ENCODE measurements at places on chromosomes 7 and 10.

DNA sequence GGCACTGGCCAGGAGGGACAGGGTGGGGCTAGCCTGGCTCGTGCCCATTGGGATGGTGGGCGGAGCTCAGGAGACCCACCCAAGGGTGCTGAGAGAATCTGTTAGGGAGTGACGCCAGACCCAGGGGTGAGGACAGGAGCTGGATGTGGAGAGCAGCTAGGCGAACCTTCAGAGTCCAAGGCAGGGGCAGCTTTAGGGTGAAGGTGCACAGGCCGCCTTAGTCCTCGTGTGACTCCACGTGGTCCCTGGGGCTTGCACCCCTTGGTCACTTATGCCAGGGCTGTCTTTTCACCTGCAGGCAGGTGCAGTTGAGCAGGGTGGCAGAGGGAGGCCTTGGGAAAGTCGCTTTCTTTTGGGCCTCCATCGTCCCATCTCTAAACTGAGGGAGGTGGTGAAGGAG lies 4.3 kb downstream of the RAMP3 start:
- DNase-seq, result no peak

GRCh38 chr7:28017372-28017771 lies 163.2 kb downstream of the JAZF1 start:
- no peak for DNase-seq

DNA sequence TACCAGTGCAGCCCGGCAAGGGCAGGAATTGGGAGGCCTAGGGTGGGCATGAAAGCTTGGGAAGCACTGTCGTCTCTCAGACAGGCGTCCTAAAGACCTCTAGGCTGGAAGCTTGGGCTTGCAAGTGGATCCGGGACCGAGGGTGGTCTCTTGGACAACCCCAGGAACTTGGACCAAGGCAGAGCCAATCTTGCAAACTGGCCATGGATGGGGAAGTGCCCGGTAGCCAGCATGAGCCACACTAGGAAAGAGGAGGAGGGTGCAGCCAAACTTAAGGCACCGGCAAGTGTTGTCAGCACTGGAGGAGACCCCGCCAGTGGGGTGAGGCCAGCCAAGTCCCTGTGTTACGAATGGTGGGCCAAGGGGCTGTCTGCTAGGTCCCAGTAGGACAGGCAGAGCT lies 8.5 kb downstream of the LRIT2 start:
- no peak for DNase-seq

- DNase-seq, result no peak
Measured at GRCh38 chr10:60433684-60434083, 44.0 kb upstream of the ANK3 start.

DNA sequence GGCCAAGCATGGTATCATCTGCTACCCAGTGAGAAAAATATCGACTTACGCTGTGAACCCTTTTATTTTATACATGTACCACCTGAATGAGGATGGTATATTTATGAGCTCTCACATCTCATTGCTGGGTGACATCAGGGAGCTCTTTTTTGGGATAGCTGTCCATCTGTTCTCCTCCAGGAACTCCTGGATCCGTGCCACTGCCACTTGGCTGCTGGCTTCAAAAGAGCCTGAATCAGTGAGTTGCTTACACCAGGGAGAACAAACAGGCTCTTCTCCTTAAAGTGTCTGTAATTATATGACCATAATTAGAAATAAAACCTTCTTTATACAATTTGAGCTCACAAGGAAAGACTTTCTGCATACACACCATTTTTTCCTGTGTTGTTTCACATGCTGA lies 106.2 kb downstream of the KAT6B start:
- no peak for DNase-seq

GRCh38 chr10:91700273-91700672 lies 67.4 kb upstream of the PPP1R3C start:
- no peak for DNase-seq

GRCh38 chr10:63976538-63976937 lies 455.3 kb downstream of the REEP3 start:
- no peak for DNase-seq

GRCh38 chr10:46297406-46298204 lies 10.8 kb downstream of the ANTXRL start:
- DNase-seq, result no peak

- DNase-seq, result no peak
Measured at GRCh38 chr10:118041316-118041715, 5.4 kb downstream of the RAB11FIP2 start.

- DNase-seq, result no peak
Measured at GRCh38 chr7:46072722-46073121, 151.7 kb upstream of the IGFBP3 start.

DNA sequence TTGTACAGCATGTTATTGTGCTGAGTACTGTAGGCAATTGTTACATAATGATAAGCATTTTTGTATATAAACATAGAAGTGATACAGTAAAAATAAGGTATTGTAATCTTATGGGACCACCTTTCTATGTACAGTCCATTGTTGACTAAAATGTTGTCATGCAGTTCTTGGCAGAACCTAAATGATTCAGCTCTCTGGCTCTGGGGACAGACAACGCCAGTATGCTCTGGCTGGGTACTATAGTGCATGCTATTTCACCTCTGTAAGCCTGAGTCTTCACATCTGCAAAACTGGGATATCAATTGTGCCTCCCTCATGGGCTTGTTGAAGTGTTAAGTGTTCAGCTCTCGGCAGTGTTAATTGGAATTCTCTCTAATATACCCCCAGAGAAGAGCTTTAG lies 674.3 kb downstream of the INHBA start:
- no peak for DNase-seq

- no peak for DNase-seq
Measured at GRCh38 chr10:77007834-77008233, 629.8 kb downstream of the KCNMA1 start.

GRCh38 chr7:7109934-7110333 lies 72.4 kb upstream of the C1GALT1 start:
- no peak for DNase-seq

GRCh38 chr10:5441106-5441505 lies 28.7 kb downstream of the NET1 start:
- no peak for DNase-seq

DNA sequence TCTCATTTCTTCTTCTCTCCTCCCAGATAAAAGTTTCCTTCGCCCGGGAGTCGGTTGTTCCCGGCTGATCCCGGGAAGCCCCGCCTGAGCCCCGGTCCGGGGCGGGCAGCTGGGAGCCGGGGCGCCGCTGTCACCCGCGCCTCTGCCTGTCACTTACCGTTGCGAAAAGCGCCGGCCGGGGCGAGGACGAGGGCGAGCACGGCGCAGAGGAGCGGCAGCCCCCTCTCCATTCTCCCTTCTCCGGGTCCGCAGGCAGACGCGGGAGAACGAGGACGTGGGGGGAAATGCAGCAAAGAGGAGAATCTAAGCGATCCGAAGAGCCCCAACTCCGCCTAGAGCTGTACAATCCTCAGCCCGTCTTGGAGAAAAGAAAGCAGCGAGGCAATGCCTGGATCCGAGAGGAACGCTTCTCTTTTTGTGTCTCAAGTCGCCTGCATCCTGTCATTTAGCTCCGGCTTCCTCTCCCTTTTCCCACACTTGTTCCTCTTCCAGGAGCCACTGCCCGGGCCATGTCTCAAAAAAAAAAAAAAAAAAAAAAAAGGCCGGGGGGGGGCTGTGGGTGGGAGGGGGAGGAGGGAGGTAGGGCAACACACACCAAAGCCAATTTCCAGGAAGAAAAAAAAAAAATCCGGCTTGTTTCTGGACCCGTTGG lies at the start of gene NRP1:
NRP1 (minus strand) TSS at position 515 of the 652 bp plus-strand sequence; CDS start at position 230, 285 bp downstream.
- DNase-seq, result no peak

All from CD4-positive, alpha-beta T cell treated with Interleukin-1 beta for 1 hour (primary cell).